ENCODE measurements at places on chromosomes 4 and X. TPM values are rescaled to one million over a fixed set of nuclear protein-coding genes. Genes with fewer than 3 reads are reported as not detected.

DNA sequence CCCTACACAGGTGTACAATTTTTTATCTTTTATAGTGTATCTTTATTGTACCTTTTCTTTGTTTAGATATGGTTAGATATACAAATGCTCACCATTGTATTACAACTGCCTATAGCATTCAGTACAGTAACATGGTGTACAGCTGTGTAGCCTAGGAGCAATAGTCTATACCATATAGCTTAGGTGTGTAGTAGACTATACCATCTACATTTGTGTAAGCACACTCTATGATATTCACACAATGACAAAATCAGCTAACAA, 80.3 kb downstream of the FAM13A start:
- DNase-seq: no peak

DNA sequence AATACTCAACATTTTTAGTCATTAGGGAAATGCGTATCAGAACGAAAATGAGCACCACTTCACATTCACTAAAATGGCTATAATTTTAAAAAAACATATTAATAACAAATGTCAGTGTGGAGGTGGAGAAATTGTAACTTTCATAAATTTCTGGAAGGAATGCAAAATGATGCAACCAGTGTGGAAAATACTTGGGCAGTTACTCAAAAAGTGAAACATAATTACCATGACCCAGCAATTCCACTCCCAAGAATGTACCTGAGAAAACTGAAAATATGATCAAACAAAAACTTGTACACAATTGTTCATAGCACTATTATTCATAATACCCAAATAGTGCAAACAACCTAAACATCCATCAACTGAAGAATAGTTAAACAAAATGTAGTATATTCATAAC, 76.1 kb upstream of the FAM241A start:
- no peak for DNase-seq

DNA sequence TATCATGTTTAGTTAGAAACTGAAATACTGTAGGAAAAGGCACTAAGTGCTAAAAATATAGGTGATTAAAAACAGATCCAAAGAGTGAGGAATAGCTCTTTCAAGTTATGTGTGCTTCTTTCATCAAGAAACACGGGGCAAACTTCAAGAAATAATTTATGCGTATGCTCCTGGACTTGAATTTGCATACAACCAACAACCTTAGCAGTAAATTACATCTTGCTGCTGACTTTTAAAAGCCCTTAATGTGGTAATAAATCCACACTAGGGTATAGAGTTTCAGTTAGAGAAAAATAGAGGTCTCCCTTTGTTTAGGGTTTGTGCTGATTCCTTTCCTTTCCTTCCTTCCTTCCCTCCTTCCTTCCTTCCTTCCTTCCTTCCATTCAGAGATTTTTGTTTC, 94.5 kb upstream of the GC start:
- DNase-seq: no peak

GRCh38 chr4:142128529-142128928, 492.1 kb downstream of the IL15 start:
- DNase-seq: no peak

Gene LRP2BP
- total RNA-seq: 1.9 TPM

Gene C1QTNF7
- not detected for total RNA-seq

Gene TLL1
- total RNA-seq: not detected

All from CD4-positive, alpha-beta memory T cell (primary cell).